ENCODE measurements at places on chromosomes 6 and 20. TPM values are rescaled to one million over a fixed set of nuclear protein-coding genes. Genes with fewer than 3 reads are reported as not detected.

The STX11 gene
- total RNA-seq: 7.0 TPM

The PRELID3B gene
- 34.1 TPM for total RNA-seq

The ENPP1 gene
- 13.5 TPM for total RNA-seq

The INSM1 gene
- not detected for total RNA-seq
